A549 treated with CpdA at 1 μM for 4 hours (cell line): ENCODE measurements at places on chromosomes 1 and 21. TPM values are rescaled to one million over a fixed set of nuclear protein-coding genes. Genes with fewer than 3 reads are reported as not detected.

NPHS2 gene
- total RNA-seq = not detected in 5 replicates

ZNF683 gene
- total RNA-seq = not detected in 5 replicates

WNT3A gene
- 0.02 to 0.06 TPM (median 0.05 TPM) in 3 of 5 replicates, not detected in the others for total RNA-seq

PODN gene
- 0.02 TPM in 1 of 5 replicates, not detected in the others for total RNA-seq

CELA2A gene
- total RNA-seq = not detected in 5 replicates

DNM3 gene
- 0.51 to 0.87 TPM (median 0.67 TPM) in 5 replicates for total RNA-seq

SLAMF9 gene
- total RNA-seq = 0.17 to 0.25 TPM (median 0.22 TPM) in 3 of 5 replicates, not detected in the others

RIPK4 gene
- total RNA-seq = 11.2 to 14.7 TPM (median 12.2 TPM) in 5 replicates

MOB3C gene
- total RNA-seq = 4.2 to 4.8 TPM (median 4.5 TPM) in 5 replicates

OR2C3 gene
- not detected in 5 replicates for total RNA-seq

BLACAT1 gene
- not detected in 5 replicates for total RNA-seq

CFAP74 gene
- total RNA-seq = 0.01 TPM in 1 of 5 replicates, not detected in the others

RUNX3 gene
- 5.5 to 7.3 TPM (median 6.2 TPM) in 5 replicates for total RNA-seq

SHCBP1L gene
- total RNA-seq = not detected in 5 replicates

GJA9 gene
- 0.06 TPM in 1 of 5 replicates, not detected in the others for total RNA-seq

SETD4 gene
- total RNA-seq = 9.7 to 12.7 TPM (median 10.5 TPM) in 5 replicates

KIF21B gene
- total RNA-seq = 1.8 to 3.8 TPM (median 2.8 TPM) in 5 replicates

LCE6A gene
- not detected in 5 replicates for total RNA-seq

SHISAL2A gene
- 0.19 TPM in 1 of 5 replicates, not detected in the others for total RNA-seq

BCAR3 gene
- total RNA-seq = 52.1 to 69.6 TPM (median 56.1 TPM) in 5 replicates

CGN gene
- 1.1 to 1.9 TPM (median 1.4 TPM) in 5 replicates for total RNA-seq
